Stimulated activated naive B cell treated with anti-CD40 and anti-IgM and Interleukin-4, amounts not matched to agents 10 μg/mL and 1 μg/mL and 100 μg/mL, for 72 hours (primary cell): ENCODE measurements at places on chromosomes 2 and 18.

- DNase-seq = no peak
Observed at GRCh38 chr18:35695384-35695783, 113.8 kb downstream of the GALNT1 start.

DNA sequence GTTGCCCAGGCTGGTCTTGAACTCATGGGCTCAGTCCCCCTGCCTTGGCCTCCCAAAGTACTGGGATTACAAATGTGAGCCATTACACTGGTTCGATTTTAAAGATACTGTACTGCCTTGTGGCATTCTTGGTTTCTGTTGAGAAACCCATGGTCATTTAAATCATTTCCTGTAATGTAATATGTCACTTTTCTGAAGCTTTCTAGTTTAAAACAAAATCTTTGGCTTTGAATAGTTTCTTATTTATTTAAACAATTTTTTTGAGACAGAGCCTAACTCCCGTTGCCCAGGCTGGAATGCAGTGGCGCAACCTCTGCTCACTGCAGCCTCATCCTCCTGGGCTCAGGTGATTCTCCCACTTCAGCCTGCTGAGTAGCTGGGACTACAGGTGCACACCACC, 8.9 kb downstream of the ZNF512 start:
- no peak for DNase-seq

DNA sequence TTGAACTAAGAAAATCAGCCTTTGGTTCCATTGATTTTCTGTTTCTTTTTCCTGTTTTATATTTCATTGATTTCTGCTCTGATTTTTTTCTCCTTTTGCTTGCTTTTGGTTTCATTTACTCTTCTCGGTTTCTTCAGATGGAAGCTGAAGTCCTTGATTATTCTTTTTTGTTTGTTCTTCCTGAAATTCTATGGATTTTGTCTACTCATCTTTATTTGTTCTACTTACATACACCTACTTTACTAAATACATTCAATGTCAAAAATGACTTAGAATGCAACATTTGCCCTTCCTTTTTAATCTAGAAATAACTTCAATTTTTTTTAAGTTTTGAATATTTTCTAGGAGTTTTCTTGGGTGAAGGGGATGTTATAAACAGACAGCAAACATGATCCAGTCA, 612.5 kb downstream of the METTL4 start:
- no peak for DNase-seq

DNA sequence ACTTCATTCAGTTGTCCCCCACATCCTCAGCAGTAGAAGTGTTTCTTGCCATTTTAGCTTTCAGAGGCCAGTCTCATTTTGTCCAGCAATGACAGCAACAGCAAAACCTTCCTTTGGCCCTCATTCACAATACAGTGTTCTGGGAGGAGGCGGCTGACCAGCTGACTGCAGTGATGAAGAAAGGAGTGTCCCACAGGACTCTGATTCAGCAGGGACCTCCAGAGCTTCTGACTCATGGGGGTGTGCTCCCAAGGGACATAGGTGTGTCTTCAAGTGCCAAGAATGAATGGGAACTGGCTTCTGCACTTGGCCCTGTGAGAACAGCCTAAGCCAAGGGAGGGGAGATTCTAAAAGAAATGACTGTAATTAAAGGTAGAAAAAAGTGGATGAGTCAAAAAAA, 147.0 kb upstream of the PELI1 start:
- no peak for DNase-seq

DNA sequence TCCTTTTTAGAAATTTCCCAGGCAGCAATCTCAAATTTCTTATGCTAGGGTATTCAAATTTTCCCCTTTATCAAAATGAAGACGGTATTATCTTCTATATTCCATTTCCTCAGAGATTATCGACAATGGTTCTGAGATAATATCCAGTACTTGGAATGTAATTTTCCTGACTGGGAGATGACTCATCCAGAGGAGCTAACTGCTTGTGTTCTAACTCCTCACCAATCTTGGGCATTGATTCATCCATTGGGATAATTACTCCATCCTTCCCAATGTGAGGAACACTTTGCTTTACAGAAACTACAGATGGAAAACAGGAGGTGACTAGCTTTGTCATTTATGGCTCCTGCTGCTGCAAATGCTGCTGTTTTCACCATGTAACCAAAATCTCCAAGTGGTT, 239.4 kb upstream of the LYPD1 start:
- no peak for DNase-seq

GRCh38 chr2:20494241-20494640, 47.4 kb downstream of the RHOB start:
- no peak for DNase-seq

DNA sequence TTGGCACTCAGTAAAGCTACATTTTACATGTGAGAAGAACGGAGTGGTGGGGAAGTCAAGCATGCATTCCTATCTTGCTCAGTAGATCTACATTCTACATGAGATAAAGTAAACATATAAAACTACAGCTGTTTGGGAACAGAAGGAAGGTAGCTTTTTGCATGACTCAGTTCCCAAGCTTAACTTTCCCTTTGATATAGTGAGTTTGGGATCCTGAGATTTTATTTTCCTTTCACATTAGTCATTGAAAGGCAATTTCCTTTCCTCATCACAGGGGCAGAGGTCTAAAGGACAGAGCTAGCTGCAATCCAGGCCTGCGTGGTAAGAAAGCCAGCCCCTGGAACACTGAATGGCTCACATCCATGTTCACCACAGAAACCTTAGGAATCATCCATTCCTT, 257.2 kb downstream of the SRBD1 start:
- no peak for DNase-seq

GRCh38 chr2:29420999-29421782, 306.0 kb downstream of the CLIP4 start:
- DNase-seq = no peak

DNA sequence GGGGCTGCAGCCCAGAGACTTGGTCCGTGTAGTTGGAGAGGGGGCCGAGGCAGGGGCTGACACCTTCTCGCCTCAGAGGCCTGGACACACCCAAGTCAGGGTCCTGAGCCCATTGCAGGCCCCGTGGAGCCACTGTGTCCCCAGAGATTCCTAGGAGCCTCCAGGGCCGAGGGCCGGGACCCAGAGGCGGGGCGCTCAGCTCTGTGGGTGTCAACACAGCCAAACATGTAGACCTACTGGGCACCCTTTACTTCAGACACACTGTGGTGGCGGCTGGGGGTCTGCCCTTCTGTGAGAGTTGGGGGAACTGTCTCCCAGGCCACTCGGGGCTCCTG, 459 bp upstream of the ESPNL start:
- DNase-seq = peak; percentile 2

GRCh38 chr18:79566771-79567431, 112.7 kb upstream of the CTDP1 start:
- DNase-seq = no peak

DNA sequence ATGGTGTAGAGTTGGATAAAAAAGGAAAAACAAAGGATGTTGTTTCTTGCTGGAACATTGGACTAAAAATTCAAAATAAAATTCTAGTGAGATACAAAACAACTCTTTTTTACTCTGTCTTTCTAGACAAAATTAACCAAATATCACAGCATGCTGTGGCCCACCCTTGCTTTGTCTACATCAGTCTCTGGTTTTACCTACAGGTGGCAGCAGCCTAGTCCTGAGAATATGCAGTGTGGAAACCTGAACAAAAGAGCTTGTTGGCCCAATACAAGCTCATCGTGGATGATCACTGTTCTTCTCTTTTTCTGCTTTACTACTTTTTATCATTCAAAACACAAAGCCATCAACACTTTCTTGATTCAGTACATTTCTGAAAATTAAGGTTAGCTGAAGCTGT, 210.4 kb downstream of the CDH19 start:
- DNase-seq = no peak

DNA sequence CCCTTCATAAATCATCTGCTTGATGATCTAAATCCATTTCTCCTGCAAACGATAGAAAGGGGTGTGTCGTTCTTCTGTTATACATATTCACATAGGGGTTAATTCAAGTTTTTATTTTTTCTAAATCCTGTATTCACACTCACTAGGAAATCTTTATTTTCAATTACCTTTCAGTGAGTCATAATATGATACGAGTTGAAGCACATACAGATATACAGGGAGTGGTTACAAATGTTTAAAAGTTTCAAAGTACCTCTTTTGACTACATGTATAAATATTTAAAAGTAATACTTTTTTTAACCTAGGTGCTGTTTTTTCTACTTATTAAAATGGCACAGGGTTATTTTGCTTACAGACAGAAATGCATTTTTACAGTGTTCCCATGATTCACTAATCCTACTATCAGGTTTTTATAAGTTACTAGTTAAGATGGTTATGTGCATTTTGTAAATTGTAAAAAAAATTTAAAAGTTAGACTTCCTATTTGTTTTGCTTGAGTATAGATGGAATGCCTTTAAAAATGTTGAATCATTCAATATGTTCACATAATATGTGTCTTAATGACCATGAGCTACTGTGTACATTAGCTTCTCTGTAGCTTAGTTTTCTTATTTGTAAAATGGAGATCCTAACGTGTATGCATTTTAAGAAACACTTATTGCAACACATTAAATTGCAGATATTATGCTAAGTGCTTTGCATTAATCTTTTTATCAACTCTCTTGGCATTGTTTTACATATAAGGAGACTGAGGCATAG, 1378.1 kb downstream of the DSC3 start:
- no peak for DNase-seq
